ENCODE measurements at places on chromosomes 16 and 17.

GRCh38 chr16:29694384-29695195 is 15.6 kb downstream of the QPRT start:
- DNase-seq = no peak

GRCh38 chr17:74307984-74308773 is 17.8 kb upstream of the KIF19 start:
- no peak for DNase-seq

DNA sequence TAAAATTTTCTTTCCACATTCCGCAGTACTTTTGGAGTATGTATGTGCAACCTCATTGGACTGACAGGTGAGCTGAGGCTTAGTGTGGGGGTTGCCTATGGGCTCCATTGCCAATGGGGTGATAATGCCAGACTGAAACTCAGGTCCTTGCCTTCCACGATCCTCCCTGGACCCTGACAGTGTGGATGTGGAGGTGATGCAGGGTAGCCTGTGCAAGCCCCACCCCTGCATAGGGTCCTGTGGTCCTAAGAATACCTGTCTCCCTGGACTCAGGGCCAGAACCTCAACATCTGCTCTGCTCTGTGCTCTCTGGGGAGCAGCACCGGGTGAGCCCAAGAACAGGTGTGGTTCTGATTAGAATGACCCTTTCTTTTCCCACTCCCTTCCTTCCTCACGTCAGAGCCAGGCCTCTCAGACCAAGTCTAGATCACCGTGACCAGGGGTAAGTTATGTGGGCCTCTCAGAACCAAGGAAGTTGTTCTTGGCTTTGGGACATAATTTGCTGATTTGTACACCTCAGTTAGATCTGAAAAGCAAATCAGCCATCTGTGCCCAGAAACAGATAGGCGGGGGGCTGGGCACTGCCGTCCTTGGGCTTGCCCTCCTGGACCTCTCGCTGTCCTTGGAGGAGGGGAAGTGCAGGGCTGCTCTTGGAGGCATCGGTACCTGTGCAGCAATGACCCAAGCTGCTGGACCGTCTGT is 8.4 kb upstream of the TNS4 start:
- no peak for DNase-seq

- DNase-seq = no peak
Observed at GRCh38 chr16:72937360-72937759, 110.6 kb downstream of the ZFHX3 start.

Measured in D721Med (cell line).